ENCODE measurements at places on chromosomes 2 and 18. TPM values are rescaled to one million over a fixed set of nuclear protein-coding genes. Genes with fewer than 3 reads are reported as not detected.

Gene TYMS
- total RNA-seq = 6.4 TPM

Gene KCNIP3
- 2.6 TPM for total RNA-seq

Gene NT5C1B
- total RNA-seq = not detected

Gene ZNF512
- 29.5 TPM for total RNA-seq

Gene ALPI
- total RNA-seq = not detected

Gene LHCGR
- 0.30 TPM for total RNA-seq

Gene ATP6V1B1
- total RNA-seq = 2.2 TPM

Gene CNTNAP5
- not detected for total RNA-seq

Gene IL37
- total RNA-seq = not detected

Gene SLC35F6
- total RNA-seq = 49.3 TPM

Gene VWA3B
- 7.9 TPM for total RNA-seq

GRCh38 chr2:220198896-220199295, 571.5 kb downstream of the SLC4A3 start:
- no peaks in the 10 kb centered on the region for H3K27me3 ChIP-seq
- no peak for DNase-seq
- no peaks in the 10 kb centered on the region for H3K4me1 ChIP-seq
- no peak overlapping the region for H3K4me3 ChIP-seq
- no peak overlapping the region for H3K27ac ChIP-seq

DNA sequence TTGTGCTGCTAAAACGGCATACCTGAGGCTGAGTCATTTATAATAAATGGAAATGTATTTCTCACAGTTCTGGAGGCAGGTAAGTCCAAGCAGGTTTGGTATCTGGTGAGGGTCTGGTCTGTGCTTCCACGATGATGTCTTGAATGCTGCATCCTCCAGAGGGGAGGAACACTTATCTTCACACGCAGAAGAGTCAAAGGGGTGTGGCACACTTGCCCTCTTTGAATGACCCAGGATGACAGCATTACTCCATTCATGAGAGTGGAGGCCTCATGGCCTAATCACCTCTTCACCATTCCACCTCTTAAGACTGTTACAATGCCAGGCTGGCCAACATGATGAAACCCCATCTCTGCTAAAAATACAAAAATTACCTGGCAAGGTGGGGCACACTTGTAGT, 61.0 kb downstream of the NCAPH start:
- no peak for DNase-seq
- H3K4me3 ChIP-seq = no peak overlapping the region
- no peaks in the 10 kb centered on the region for H3K36me3 ChIP-seq
- no peak overlapping the region for H3K27ac ChIP-seq

DNA sequence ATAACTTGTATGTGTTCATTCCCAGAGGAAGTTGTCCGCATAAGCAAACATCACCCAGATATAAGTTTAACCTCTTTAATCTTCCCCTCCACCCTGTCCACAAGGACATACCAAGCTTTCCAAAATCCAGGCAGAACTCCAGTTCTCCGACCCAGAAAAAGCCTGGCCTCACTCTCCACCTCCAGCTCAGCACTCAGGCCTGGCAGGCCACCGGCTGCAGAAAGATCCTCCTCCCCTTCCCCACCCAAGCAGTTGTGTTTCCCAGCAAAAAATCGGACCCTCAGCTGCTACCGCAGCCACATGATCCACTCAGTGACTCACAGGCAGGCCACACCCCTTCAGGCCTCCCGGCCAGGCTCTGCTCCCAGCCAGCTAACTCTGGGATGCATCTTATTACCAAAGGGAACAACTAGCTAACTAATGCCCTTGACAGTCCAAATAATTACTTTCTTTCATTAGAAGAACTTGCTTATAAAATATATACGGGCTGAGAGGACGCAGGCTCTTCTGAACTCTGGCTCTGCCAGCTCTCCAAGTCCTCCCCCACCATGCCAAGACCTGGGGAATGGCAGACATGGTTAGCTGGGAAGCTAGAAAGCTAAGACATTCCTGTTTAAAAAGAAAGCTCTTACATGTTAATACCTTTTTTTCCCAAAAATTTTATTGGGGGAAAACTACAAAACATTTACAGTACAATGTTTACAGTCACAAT, 4.5 kb downstream of the ZFP36L2 start:
- H3K4me3 ChIP-seq = peak overlapping the region; percentile 95
- no peaks in the 10 kb centered on the region for H3K27me3 ChIP-seq
- peak; percentile 88 for DNase-seq
- H3K4me1 ChIP-seq = peaks cover 61% of the 10 kb centered on the region

DNA sequence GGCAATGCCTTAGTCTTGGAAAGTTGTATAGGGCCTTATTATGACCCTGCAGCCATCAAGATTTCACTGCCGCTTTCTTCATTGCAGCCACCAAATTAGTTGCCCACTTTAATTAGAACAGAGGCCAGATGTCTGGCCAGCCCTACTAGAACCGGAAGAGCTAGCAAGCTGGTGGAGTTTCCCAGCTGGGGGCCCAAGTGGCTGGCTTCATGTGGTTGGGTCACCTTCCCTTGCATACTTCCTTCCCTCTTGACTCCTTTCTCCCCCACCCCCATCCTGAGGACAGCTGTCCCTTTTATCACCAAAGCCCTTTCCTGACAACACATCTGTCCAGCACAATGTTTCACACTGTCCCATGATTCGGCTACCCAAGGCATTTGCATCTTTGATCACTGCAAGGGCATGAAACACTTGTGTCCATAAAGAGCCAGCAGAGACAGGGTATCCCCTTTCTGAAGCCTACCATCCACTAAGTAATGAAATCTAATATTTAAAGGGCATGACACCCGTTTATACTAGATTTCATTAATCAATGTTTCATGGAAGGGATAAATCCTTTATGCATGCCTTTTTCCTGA, 187.2 kb downstream of the BCL11A start:
- H3K27ac ChIP-seq = no peak overlapping the region
- DNase-seq = peak; percentile 61
- H3K36me3 ChIP-seq = no peaks in the 10 kb centered on the region

DNA sequence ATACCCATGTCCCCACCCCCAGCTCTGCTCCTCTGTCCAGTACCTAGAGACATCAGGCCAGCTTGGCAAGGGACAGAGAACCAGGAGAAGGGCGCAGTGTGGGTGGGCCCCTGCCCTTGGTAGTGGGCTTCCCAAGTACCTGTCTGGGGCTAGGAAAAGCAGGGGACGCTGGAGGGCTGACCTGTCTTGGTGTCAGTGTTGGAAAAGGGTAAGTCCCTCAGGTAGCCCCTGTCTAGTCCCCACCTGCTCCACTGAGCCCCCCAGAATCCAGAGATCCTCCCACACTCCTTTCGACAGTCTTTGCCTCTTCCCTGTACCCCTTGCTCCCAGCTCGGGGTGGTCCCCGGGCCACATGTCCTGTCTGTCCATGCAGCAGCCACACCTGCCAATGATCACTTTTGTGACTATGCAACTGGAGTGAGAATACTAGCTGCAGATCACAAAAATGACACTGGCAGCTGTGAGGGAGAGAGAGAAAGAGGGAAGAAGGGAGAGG, 14.6 kb downstream of the DNAJB2 start:
- peaks cover 24% of the 10 kb centered on the region for H3K4me1 ChIP-seq
- H3K27me3 ChIP-seq = no peaks in the 10 kb centered on the region
- no peak for DNase-seq
- H3K4me3 ChIP-seq = no peak overlapping the region

- no peaks in the 10 kb centered on the region for H3K36me3 ChIP-seq
- H3K4me1 ChIP-seq = peaks cover 5% of the 10 kb centered on the region
- no peak overlapping the region for H3K27ac ChIP-seq
Measured at GRCh38 chr2:60849187-60849586, 32.2 kb upstream of the REL start.

GRCh38 chr2:82215212-82215611, 1910.7 kb upstream of the LRRTM1 start:
- H3K27ac ChIP-seq = no peak overlapping the region
- H3K4me1 ChIP-seq = no peaks in the 10 kb centered on the region
- no peaks in the 10 kb centered on the region for H3K27me3 ChIP-seq
- no peak overlapping the region for H3K4me3 ChIP-seq
- no peaks in the 10 kb centered on the region for H3K36me3 ChIP-seq

- peaks cover 11% of the 10 kb centered on the region for H3K36me3 ChIP-seq
- no peak overlapping the region for H3K4me3 ChIP-seq
- no peaks in the 10 kb centered on the region for H3K27me3 ChIP-seq
- H3K27ac ChIP-seq = no peak overlapping the region
Measured at GRCh38 chr2:3210257-3210656, 167.4 kb downstream of the EIPR1 start.

- no peaks in the 10 kb centered on the region for H3K4me1 ChIP-seq
- H3K4me3 ChIP-seq = no peak overlapping the region
- no peaks in the 10 kb centered on the region for H3K36me3 ChIP-seq
- no peak for DNase-seq
Measured at GRCh38 chr2:238525990-238526389, 99.3 kb downstream of the ASB1 start.

GRCh38 chr2:241738040-241738686, 3.7 kb downstream of the D2HGDH start:
- no peak overlapping the region for H3K27ac ChIP-seq
- no peak overlapping the region for H3K4me3 ChIP-seq
- no peak for DNase-seq

DNA sequence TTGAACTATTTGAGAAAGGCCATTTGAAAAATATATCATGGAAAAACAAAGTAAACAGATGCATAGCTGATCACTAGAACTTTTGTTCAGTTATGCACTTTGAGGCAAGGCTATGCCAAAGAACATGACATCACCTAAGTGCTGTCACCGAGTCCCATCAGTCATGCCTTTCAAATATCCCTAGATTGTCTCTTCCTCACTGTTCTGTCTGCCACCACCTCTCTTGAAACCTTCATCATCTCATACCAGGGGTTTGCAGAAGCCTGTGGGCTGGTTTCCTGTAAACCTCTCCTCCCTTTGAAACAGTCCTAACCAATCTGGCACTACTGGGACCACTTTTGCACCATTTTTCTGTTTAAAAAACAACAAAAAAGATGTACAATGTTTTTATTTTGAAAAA, 12.3 kb upstream of the RAPH1 start:
- no peak for DNase-seq
- H3K27me3 ChIP-seq = no peaks in the 10 kb centered on the region
- H3K4me3 ChIP-seq = no peak overlapping the region

- no peak overlapping the region for H3K4me3 ChIP-seq
- no peak for DNase-seq
- no peaks in the 10 kb centered on the region for H3K27me3 ChIP-seq
- H3K36me3 ChIP-seq = peaks cover 34% of the 10 kb centered on the region
- peaks cover 30% of the 10 kb centered on the region for H3K4me1 ChIP-seq
Measured at GRCh38 chr2:26273501-26273900, 28.8 kb downstream of the HADHB start.

DNA sequence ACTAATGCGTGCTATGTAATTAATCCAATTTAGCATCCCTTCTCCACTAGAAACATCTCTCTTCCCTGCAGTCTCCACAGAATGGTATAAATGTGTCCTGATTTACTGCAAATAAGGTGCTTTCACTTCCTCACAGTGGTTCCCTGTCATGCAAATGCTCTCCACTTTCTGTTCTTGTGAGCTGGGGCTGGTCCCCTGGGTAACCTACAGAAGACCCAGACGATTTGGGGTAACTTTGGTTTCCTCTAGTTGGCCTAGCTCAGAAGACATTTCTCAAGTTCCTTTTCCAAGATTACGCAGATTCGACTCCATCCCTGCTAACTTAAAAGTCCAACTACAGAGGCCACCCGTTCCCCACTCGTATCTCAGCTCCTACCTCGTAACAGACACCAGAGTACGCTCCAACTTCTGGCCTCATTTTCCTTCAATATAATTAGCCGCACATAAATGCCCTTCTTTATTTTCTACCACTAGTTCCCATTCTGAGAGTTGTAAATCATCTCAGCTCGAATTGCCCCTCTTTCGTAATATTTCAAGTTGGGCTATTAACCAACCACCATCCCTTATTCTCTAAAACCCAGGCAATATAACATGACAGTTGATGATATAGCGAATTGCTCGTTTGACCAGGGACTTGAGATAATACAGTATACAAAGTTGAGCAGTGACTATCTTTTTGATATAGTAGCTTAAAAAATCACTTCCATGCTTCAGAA, 28.8 kb upstream of the NEDD4L start:
- H3K27ac ChIP-seq = no peak overlapping the region
- no peaks in the 10 kb centered on the region for H3K27me3 ChIP-seq
- DNase-seq = no peak
- H3K4me1 ChIP-seq = no peaks in the 10 kb centered on the region
- H3K36me3 ChIP-seq = no peaks in the 10 kb centered on the region
- no peak overlapping the region for H3K4me3 ChIP-seq

DNA sequence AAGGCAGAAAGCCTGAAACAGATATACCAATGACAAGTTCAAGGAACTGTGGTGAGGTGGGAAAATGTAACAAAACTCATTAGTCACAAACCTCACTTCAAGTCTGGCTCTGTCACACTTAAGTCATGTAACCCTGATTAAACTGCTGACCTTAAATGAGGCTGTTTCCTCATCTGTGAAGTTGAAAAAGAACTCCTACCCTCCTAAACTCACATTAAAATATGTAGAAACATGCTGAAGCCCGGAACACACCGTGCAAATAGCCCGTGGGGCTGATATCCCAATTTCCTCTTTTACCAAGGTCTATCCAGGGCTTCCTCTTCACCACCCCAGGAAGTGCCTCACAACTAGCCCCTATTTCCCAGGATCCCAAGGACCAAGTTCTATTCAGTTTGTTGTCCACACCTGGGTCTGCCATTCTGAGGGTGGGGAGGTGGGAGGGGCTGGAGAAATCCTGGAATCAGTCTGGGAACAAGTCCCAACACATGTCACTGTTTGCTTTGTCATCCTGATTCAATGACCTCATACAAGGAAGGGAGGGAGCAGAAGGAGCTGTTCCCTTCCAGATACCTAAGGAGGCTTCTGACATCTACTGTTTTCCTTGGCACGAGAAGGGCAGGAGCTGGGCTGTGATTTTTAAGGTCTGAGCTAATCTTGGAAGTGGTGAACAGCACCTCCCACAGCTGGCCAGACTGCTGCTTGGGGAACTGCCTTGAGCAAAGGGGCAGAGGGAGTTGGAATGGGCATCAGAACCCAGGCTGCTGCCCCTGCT, 42.3 kb downstream of the SLC4A1AP start:
- no peaks in the 10 kb centered on the region for H3K27me3 ChIP-seq
- peaks cover 48% of the 10 kb centered on the region for H3K4me1 ChIP-seq

DNA sequence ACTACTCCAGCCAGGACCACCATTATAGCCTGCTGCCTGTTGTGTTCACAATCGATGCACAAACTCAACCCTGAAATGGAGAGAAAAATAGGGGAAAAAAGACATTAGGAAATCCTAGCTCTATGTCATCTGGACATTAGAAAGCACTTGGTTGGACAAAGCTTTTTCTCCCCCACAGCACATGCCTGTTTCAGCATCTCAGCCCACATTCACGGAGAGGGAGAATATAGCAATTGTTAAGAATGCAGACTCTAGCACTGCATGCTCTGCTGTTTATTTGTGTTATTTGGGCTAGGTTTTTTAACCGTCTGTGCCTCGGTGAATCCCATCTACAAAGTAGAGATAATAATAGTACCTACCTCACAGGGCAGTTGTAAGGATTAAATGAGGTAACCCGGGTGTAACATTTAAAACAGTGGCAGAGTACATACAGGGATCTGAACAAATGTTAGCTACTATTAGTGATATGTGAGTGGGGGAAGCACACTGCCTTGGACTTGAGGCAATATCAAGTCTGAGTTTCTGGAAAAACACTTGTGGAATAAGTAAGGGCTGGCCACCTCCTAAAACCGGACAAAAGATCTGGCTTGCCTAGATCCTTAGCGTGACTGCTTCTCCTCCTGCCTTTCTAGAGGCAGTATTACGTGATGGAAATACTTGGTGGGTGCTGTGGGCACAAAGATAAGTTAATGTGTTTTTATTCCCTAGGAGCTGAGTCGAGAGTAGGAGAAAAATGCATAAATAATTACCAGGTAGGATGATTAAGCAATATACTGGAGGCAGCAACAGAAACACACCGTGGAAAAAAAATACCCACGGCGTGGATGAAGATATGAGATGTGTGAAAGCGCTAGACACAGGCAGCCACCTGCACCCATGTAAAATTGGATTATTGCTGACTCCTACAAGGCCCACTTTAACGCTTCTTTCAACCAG, 1.0 kb upstream of the PPP1CB start:
- peak overlapping the region; percentile 96 for H3K27ac ChIP-seq
- no peaks in the 10 kb centered on the region for H3K36me3 ChIP-seq
- H3K4me3 ChIP-seq = peak overlapping the region; percentile 80
- DNase-seq = no peak

Data from lower lobe of right lung (tissue), 2 donors.